ENCODE measurements at places on chromosomes 13 and 19.

DNA sequence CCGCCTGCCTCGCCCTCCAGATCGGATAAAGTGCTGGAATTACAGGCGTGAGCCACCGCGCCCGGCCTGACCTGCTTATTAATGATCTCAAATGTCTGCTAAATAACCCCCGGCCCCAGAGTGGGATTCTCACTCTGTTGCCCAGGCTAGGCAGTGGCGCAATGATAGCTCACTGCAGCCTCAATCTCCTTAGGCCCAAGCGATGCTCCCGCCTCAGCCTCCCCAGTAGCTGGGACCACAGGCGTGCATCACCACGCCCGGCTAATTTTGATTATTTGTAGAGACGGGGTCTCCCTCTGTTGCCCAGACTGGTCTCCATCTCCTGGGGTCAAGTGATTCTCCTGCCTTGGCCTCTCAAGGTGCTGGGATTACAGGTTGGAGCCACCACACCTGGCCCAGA lies 626 bp upstream of the ATP5F1D start:
- DNase-seq: no peak

DNA sequence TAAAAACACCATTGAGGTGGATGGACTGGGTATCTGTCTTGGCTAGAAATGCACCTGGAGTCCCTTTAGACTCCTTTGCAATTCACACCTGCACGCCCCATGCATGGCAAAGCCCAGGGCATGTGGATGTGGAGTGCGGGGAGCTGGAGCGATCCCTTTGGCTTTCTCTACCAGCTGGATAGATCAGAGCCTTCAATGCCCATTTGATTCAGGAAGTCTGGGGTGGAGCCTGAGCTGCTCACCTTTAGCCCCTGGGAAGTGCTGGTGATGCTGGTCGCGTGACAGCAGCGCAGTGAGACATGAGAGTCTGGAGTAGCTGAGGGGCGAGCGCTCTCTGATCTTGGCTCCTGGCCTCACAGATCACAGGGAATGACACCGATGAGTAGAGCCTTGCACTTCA lies 4.8 kb upstream of the ZNF536 start:
- no peak for DNase-seq

DNA sequence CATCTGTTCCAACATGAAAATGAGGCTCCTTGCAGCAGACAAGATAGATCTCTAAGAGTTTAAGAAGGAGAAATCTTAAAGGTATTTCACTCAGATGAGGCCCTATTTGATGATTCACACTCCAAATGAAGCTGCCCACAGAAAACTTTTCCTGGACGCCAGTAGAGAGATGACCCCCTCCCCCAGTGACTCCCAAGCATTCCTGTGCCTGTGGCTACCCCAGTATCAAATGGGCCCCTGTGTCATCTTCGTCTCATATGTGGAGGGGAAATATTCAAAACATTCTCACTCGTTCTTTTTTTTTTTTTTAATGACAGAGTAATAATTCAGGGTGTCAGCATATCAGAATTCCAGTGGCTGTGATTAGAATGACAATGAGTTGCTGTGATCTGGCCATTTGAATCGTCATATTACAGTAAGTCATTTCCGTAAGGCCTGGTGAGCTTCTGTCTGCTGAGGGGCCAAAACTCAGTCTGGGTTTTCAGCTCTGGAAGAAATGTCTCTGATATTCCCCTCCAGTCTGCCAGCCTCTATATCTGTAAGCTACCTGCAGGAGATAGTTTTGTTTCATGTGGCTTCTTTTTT lies 194.7 kb downstream of the URI1 start:
- peak; percentile 3 for DNase-seq

DNA sequence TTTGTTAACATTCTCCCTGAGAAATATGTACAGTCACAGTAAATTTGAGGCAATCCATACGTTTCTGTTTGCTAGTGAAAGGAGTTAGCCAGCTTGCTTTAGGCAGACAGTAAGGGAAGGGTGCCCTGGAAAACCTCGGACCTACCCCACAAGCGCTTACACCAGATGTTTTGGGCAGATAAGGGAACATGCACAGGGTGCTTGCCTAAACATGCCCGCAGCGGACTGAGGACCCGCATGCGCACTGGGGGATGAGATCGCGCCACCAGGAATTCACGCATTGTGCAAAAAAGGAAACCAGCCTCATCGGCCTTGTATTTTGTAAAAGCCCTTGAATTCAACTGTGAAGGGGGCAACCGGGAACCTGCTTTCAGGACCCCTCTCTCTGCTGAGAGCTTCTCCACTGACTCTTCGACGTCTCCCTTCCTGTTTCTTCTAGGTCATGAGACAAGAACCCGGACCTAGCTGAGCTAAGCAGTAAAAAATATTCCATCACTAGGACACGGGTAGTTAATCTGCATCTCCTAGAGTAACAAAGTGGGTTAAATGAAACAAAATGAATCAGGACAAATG lies 1399.2 kb upstream of the ATXN8OS start:
- DNase-seq: no peak

- DNase-seq: peak; percentile 41
Measured at GRCh38 chr19:19170053-19170872, at the start of gene MEF2B. MEF2B (minus strand) TSS chr19:19170263; CDS start chr19:19150735, 19,528 bp downstream.

DNA sequence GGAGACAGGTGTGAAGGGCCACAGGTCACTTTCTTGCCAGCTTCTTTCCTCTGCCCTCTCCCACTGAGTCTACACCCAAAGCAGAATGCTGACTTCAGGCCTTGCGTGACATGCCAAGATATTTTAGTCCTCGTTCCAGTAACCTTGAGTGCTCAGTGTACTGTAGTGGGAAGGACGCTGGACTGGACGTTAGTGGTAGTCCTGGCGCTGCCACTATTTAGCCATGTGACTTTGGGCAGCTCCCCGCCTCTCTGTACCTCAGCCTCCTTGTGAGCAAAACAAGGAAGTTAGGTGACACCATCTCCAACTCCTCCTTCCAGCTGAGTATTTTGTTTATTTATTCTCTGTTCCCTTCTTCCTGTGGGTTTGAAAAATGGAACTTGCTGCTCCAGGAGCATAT lies 86.1 kb downstream of the FRY start:
- DNase-seq: no peak

GRCh38 chr19:56393119-56394012 lies at the start of gene ZNF582:
ZNF582 (minus strand) TSS chr19:56393534; CDS start chr19:56391752, 1,782 bp downstream.
- DNase-seq: peak; percentile 96
